ENCODE measurements at places on chromosomes 3 and 15.

- no peak for DNase-seq
Observed at GRCh38 chr3:34863485-34863884, 775.8 kb upstream of the ARPP21 start.

- DNase-seq, result peak; percentile 33
Observed at GRCh38 chr3:131033480-131034080, 6.9 kb downstream of the NEK11 start.

- no peak for DNase-seq
Observed at GRCh38 chr3:52663098-52663497, 22.6 kb downstream of the PBRM1 start.

DNA sequence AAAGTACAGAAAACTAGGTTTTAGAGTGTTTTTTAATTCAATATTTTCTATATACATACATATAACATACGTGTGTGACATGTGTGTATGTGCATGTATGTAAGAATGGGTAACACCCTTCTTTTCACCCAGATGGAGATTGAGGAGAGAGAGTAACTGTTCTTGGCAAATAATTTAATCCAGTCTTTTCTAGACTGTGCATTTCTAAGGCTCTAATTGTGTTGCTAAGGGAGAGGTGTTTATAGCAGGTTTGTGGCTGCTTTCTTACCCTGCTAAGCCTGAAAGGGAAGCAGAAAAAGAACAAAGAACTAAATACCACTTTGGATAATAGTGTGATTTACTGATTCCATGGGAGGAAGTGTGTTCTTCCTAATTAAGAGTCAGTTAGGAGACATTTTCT is 46.0 kb upstream of the ALDH1L1 start:
- no peak for DNase-seq

DNA sequence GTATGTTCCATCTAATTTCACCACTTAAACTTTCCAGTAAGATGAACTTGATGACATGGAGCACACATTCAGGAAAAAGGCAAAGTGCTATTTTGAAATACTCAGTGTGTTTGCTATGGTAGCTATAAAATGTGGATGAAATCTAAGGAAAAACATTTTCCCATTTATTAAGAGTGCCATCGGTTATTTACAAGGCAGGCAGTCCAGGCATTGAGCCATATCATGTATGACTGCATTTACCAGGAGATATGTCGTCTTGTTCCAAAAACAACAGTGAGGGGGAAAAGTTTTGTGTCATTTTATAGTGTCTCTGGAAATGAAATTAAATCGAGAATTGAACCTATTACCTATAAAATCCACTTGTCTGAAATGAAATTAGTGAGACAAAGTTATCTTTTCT is 13.7 kb downstream of the ANXA2 start:
- DNase-seq, result no peak

DNA sequence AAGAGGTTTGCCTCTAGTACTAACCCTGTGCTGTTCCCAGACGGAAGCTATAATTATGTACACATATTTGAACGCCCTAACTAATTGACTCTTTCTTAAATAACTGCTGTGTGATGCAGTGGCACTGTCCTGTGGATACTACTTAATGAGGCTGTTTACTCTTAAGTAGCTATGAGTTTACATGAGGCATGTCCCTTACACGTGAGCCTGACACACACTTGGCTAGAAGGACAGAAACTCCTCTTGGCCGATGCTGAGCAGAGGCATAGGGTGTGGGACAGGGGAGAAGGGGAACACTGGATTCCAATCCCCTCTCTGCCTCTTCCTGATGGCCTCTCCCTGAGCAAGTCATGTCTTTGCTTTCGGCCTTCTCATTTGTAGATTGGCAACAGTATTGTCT is 21.9 kb downstream of the EHD4 start:
- DNase-seq, result no peak

- DNase-seq, result no peak
Observed at GRCh38 chr15:86493884-86494283, 414.2 kb downstream of the AGBL1 start.

- no peak for DNase-seq
Observed at GRCh38 chr3:193813501-193813830, 220.5 kb downstream of the OPA1 start.

- DNase-seq, result no peak
Observed at GRCh38 chr3:188326968-188327367, 173.0 kb downstream of the LPP start.

GRCh38 chr15:69121198-69121828 is 39.1 kb upstream of the GLCE start:
- DNase-seq, result no peak

DNA sequence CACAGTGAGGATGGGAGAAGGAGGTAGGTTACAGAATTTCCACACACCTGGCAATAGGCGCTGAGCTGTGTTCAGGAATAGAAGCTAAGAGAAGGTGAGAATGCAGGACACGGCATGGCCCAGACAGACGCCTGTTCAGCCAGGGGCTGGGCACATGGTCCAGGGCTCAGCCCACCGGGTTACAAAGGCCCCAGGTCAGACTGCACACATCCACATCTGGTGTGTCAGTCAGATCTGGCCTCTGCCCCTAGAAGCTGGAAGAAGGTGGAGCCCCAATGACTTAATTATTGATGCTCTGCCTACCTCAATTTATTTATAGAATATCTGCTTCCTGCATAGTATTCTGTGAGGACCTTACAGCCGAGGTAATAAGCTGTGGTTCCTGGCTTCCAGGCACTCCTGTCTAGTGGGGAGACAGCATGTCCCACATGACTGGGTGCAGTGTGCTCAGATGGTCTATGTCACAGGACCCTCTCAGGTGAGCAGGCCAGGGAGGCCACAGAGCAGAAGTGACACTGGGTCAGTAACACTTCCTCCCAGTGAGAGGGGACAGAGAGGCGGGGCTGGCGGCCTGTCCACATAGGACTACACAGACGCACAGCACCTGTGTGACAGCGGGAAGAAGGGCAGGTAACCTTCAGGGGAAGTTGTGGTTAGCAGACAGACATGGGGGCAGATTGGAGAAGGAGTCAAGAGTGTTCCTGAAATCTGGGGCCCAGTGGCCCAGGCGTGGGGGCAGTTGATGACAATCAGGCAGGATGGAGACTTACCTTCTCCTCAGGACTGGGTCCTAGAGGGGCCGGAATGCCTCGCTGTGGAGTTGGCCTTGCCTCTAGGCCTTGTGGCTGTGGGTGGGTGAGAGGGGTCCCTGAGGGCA is 38.6 kb upstream of the PLXNA1 start:
- DNase-seq, result no peak

GRCh38 chr3:109118584-109118983 is 650 bp upstream of the MORC1 start:
- DNase-seq, result no peak

DNA sequence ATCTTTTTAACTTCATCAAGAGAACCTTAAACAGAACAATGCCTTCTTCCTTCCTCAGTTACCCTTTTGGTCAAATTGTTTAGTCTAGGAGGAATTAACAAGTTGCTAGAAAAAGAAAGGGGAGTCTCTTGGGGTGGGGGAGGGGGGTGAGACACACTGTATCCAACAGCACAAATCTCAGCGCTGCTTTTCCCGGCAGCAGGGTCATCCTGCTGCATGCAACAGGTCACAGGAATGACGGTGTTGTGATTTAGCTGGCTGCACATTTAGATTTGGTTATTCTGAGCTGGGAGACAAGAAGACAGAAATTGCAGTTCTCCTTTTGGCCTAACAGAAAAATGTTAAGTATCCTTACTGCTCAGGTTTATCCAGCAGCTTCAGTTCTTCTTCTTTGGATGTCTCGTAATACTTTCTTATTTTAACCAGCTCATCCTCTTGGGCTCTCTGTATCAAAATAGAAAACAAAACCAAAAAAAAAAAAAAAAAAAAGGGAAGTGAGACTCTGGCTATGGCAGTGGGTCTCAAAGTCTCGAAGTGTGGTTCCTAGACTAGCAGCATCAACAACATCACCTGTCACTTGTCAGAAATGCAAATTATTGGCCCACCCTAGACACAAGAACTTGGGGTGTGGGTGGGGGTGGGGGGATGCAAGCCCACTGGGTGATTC is 190.5 kb downstream of the GREM1 start:
- no peak for DNase-seq

DNA sequence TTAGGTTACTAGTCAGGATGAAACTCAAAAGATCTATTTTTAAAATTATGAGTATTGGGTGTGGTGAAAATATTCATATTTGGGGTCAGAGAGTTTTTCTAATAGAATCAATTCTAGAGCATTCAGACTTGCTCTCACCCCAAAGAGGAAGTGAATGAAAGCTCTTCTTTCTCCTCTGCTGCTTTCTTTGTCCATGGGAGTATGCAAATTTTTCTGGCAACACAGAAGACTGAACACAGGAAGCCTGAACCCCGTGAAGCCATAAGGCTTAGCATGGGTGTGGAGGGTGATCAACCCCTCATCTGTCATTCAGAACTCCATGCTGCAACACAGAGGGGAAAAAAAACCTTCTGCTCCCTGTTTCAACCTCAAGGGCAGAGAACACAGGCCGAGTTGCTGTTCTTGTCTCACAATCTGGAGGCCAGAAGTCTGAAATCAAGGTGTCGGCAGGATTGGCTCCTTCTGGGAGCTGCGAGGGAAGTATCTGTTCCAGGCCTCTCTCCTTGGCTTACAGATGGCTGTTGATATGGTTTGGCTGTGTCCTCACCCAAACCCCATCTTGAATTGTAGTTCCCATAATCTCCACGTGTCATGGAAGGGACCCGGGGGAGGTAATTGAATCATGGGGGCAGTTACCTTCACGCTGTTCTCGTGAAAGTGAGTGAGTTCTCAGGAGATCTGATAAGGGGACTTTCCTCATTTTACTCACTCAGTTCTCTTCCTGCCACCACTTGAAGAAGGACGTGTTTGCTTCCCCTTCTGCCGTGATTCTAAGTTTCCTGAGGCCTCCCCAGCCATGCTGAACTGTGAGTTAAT is 33.7 kb upstream of the CD47 start:
- DNase-seq, result no peak

DNA sequence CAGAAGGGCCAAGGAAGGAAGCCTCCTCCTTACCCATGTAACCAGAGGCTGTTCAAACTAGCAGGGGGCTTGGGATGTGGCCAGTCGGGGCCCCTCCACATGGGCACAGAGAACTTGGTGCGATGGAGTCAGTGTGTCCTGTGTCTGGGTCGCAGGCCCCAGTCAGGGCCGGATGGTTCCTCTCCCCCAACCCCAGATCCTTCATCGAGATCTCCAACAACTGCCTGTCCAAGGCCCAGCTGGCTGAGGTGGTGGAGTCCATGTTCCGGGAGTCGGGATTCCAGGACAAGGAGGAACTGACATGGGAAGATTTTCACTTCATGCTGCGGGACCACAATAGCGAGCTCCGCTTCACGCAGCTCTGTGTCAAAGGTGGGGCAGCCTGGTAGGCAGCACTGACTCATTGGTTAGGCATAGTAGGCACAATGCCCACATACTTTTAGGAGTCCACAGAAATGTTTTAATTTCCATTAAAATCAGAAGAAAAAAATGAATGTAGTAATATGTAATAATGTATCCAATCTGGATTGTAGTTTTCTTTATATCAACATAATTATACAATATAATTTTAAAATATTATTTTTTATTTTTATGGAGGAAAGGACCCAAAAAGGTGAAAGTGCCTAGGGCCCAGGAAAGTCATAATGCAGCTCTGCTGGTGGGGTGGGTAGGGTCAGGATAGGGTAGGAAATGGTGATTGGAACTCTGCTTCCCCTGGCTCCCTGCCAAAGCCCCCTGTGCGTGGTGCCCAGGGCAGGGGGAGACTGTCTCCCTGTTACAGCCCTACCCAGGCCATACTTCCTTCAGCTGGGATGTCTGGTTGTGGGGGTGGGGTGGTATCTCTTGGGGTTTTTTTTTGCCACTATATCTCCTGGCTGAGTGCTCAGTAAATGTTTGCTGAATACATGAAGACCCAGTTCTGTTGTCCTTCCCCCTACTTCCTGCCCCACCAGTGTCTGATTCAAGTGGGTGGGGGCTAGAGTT is 18.6 kb downstream of the DUOX1 start:
- DNase-seq, result peak; percentile 74

DNA sequence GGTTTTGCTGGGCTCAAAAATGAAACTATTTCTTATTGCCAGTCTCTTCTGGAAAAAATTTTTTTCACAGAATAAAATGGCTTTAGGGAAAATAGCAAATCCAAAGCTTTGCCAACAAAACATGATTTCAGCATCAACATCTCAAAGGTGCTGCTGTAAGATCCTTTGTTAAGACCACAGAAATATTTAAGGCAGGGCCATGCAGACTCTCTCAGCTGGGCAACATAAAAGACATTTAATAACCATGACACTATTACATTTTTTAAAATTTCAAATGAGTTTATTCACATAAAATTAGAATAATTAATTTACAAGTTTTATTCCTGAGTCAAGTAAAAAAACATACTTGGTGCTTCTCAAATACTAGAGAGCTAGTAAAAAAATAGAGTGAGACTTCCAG is 527.1 kb upstream of the DPPA4 start:
- DNase-seq, result no peak

GRCh38 chr3:32685543-32686185 is 676 bp downstream of the CNOT10 start:
- peak; percentile 5 for DNase-seq

GRCh38 chr3:14528081-14528480 is 12.1 kb downstream of the GRIP2 start:
- DNase-seq, result no peak

DNA sequence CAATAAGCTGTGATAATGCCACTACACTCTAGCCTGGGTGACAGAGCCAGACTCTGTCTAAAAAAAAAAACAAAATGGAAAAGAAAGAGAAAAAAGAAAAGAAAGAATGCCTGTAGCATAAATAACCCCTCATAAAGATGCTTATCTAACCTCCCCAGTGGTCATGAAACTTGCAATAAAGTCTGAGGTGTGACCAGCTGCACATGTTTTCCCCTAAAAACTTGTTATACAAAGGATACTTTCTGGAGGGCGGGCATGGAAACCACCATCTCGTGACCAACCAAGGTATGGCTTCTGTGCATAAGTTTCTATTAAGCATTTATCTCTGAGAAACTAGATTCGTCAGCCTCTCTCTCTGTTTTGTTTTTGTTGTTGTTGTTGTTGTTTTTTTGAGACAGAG is 21.8 kb downstream of the CCDC32 start:
- DNase-seq, result no peak

DNA sequence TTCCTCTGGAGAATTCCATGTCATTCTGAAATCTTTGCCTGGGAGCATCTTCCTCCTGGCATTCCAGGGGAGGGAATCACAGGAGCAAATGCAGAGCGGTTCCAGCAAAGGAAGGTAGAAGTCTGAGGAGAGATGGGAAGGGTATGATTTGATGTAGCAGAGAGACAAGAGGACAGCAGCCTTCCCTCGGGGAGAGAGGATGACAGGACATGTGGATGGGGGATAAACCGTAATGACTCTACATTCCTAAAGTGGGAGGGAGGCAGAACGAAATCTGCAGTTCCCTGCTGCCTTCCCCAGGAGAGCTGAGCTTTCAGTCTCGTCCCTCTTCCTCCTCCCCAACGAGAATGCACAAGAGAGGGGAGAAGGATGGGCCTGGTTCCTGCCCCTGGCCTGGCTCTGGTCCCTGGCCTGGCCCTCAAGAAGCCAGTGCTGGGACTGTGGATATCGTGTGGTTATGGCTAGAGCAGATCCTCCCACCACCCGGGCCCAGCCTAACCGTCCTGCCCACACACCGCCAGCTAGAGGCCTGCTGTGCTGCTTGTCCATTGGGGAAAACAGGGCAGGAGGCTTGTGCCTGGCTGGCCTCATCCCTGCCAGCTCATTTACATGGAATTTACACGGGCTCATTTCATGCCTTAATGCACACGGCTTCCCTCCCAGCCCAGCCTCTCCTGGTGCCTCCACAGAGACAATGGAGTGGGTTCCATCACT is 26.6 kb downstream of the SEMA7A start:
- DNase-seq, result peak; percentile 89
